ENCODE measurements at places on chromosomes 16 and 17. TPM values are rescaled to one million over a fixed set of nuclear protein-coding genes. Genes with fewer than 3 reads are reported as not detected.

Gene WDR81
- total RNA-seq: 42.3 TPM

Gene USB1
- total RNA-seq: 24.8 TPM

Gene PRAC2
- not detected for total RNA-seq

- H3K4me3 ChIP-seq: no peak overlapping the region
- H3K27me3 ChIP-seq: no peaks in the 10 kb centered on the region
- peak; percentile 56 for DNase-seq
- H3K27ac ChIP-seq: no peak overlapping the region
- H3K36me3 ChIP-seq: no peaks in the 10 kb centered on the region
- H3K4me1 ChIP-seq: no peaks in the 10 kb centered on the region
These were observed 92.8 kb downstream of the GAS7 start for GRCh38 chr17:10105513-10106001.

- no peak overlapping the region for H3K27ac ChIP-seq
- peaks cover 12% of the 10 kb centered on the region for H3K4me1 ChIP-seq
- DNase-seq: peak; percentile 70
- no peaks in the 10 kb centered on the region for H3K36me3 ChIP-seq
- no peaks in the 10 kb centered on the region for H3K27me3 ChIP-seq
- no peak overlapping the region for H3K4me3 ChIP-seq
These were observed 2.5 kb downstream of the P2RX1 start for GRCh38 chr17:3913531-3914311.

Measured in ovary (tissue), 10 donors.